ENCODE measurements at places on chromosomes 5 and 9.

GRCh38 chr5:38677636-38678035 is 121.2 kb upstream of the LIFR start:
- no peak for DNase-seq

- no peak for DNase-seq
Observed at GRCh38 chr9:75876999-75877640, 13.4 kb upstream of the PCSK5 start.

GRCh38 chr9:37675661-37676060 is 24.9 kb downstream of the FRMPD1 start:
- DNase-seq, result no peak

- DNase-seq, result no peak
Observed at GRCh38 chr5:167816354-167816753, 475.1 kb upstream of the WWC1 start.

GRCh38 chr5:165086465-165086864 is 1581.0 kb downstream of the MAT2B start:
- no peak for DNase-seq

- no peak for DNase-seq
Observed at GRCh38 chr5:68898951-68899471, 194.8 kb upstream of the SLC30A5 start.

DNA sequence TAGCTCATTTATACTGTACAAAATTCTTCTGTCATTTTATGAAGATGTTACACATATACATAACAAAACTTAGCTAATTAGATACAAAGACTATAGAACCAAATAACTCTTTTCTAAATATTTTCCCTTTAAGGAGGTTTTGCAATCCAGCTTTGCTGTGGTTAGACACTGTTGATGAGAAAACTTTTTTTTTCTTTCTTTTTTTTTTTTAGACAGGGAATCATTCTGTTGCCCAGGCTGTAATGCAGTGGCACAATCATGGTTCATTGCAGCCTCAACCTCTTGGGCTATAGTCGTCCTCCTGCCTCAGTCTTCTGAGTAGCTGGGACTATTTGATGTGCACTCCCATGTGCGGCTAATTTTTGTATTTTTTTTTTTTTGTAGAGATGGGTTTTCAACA is 38.5 kb upstream of the CDKN2B start:
- no peak for DNase-seq

- no peak for DNase-seq
Observed at GRCh38 chr9:110750272-110750671, 81.7 kb downstream of the MUSK start.

DNA sequence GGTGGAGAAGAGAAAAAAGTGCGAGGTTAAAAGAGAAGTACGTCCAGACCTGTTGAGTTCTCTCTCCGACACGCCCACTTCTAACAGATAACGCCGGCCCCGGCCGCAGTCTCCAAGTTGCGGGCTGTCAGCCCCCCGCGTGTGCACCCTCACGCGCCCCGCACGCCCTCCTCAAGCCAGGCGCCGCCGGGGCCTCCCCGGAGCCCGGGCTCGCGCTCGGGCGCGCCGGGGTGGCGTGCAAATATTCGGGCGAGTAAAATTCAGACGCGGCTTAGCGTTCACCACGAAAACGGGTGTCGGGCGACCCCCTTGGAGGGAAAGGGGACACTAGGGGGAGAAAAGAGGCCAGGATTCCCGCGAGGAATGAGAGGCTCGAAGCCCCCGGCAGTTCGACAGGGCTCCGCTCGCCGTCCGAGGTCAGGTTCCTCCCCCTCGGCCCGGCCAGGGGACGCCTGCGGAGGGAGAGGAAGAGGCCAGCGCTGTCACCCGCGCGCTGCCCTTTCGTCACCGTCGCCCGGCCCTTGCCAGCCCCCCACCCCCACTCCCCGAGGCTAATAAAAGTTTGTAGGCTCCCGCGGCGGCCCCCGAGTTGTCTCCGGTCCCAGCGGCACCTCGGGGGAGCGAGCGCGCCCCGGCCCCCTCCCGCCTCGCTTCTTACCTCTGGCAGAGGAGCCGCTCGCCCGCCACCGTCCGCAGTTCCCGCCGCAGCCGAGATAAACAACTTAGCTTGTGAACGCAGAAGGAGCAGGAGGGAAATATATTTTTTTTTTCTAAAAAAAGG is 743 bp downstream of the NR3C1 start:
- DNase-seq, result peak; percentile 63

DNA sequence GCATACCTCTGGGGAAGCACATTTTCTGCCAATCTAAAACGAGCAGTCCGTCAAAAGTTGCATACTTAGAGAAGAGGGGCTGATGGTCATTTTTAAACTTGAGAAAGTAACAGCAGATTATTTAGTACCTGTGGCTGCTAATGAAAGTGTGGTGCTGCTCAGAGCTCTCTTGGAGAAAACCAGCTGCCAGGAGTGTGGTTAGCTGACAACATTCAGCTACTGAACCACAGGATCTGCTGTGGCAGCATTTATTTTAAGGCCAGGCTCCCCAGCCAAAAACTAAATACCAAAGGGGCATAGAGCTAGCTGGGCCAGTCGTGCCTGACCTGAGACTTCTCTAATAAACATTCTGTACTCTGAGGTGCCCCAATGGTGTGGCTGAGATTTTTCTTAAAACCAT is 203.6 kb downstream of the EDIL3 start:
- no peak for DNase-seq

DNA sequence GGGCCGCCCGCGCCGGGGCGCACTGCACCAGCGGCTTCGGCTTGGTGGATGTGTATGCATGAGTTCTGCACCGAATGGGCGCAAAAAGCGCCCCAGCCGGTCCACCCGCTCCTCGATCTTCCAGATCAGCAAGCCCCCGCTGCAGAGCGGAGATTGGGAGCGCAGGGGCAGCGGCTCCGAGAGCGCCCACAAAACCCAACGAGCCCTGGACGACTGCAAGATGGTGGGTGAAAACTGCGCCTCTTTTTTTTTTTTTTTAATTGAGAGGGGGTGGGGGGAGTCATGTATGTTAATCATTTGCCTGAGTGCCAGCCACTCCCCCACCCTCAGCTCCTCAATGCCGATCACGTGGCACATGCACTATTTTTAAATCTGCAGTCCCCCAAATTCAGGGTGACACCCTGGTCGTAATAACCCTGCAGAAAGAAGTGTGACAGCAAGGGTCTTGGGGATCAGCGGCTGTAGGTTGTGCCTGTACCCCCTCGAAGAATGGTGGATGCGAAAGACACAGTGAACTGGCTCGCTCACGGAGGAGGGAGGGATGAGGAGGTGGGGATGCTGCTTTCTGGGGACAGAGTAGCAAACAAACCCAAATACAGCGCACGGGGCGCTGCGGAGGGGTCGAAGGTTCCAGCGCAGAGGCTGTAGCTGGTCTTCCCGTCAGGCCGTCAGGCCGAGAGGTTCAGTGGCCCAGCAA is 900 bp downstream of the RGS7BP start:
- DNase-seq, result no peak

DNA sequence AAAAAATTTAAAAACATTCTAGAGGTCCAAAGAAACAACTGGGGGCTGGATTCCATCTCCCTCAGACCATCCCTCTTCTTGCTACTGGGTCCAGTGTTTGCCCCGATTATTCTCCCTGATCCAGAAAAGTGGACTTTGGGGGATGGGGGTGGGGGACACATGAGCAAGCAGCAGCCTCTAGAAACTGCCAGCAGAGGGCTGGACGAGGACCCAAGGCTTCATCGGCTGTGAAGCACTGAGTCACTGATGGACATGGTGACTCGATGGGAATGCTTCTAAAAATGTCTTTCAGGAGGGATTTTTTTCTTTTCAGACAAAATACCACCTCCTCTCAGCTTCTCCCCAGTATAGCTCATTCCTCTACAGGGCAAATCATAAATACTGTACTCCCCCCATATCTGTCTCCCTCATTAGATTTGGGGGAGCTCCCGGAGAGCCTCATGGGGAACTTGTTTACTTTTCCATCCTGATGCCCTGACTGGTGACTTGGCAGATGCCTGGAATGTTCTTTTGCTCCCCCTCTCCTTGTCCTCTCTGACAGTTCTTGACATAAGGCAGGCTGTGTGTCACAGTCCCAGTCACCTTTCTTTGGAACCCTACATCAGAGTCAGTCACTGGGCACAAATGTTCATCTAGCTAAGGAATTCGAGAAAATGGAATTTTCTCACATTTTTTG is 67.2 kb upstream of the STC2 start:
- DNase-seq, result no peak

- no peak for DNase-seq
Observed at GRCh38 chr9:136572003-136572827, 26.4 kb upstream of the NOTCH1 start.

GRCh38 chr5:62974623-62975022 is 396.0 kb downstream of the LRRC70 start:
- no peak for DNase-seq

GRCh38 chr9:89648247-89649000 is 43.6 kb downstream of the GADD45G start:
- no peak for DNase-seq

GRCh38 chr5:144467792-144468191 is 297.1 kb downstream of the KCTD16 start:
- no peak for DNase-seq

GRCh38 chr5:72112389-72112788 is 5.1 kb downstream of the MAP1B start:
- no peak for DNase-seq

- no peak for DNase-seq
Observed at GRCh38 chr5:27242258-27242626, 203.9 kb upstream of the CDH9 start.

- no peak for DNase-seq
Observed at GRCh38 chr5:144297081-144297480, 126.4 kb downstream of the KCTD16 start.

DNA sequence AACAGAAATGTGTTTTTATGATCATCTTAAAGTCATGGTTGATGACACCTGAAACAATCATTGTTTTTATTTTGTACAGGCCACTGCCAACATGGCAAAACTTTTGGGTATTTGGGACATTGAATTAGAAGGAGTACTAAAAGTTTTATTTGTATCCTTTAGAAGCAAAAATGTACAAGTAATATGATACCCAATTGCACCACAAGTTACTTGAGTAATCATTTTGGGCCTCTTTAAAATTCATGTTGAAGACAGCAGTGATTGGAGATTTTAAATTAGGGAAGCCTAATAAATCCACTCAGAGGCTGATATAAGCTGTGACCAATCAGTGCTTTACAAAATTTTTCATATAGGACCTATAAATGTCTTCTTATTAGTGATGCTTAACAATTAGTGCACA is 212.9 kb downstream of the MARCHF11 start:
- no peak for DNase-seq

GRCh38 chr9:135403733-135404450 is 75.7 kb upstream of the PPP1R26 start:
- DNase-seq, result no peak

GRCh38 chr5:91898898-91899297 is 515.8 kb upstream of the ARRDC3 start:
- DNase-seq, result no peak

- no peak for DNase-seq
Observed at GRCh38 chr5:5126444-5126843, 13.7 kb upstream of the ADAMTS16 start.

GRCh38 chr5:149456597-149457392 is 77.7 kb upstream of the IL17B start:
- no peak for DNase-seq

GRCh38 chr5:126104951-126105350 is 318.3 kb upstream of the GRAMD2B start:
- no peak for DNase-seq

- no peak for DNase-seq
Observed at GRCh38 chr9:113785334-113785733, 90.8 kb upstream of the ZNF618 start.

GRCh38 chr5:80925931-80926330 is 34.2 kb upstream of the RASGRF2 start:
- DNase-seq, result no peak

GRCh38 chr9:19631181-19631580 is 157.7 kb downstream of the SLC24A2 start:
- DNase-seq, result no peak

GRCh38 chr5:52897238-52897614 is 91.9 kb upstream of the ITGA2 start:
- DNase-seq, result no peak

DNA sequence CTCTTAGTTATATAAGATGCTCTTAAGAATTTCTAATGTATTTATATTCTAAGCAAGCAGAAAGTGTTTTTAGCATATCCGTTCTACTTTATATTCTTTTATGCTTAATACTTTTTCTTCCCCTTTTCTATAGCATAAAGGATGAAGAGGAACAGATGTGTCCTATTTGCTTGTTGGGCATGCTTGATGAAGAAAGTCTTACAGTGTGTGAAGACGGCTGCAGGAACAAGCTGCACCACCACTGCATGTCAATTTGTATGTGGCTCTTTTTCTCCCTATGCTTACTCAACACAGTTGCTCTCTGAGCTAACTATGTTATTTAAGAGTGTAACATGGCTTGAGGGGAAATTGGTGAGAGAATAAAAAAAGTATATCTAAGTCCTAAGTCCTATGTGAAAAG is 37.6 kb upstream of the SETD9 start:
- DNase-seq, result no peak

GRCh38 chr5:55226934-55227663 is at the start of gene MCIDAS:
TSS of gene MCIDAS (minus strand) at chr5:55227315. CDS start at chr5:55227138, 177 bp downstream.
- no peak for DNase-seq

GRCh38 chr9:97220894-97221477 is 86.5 kb upstream of the CCDC180 start:
- DNase-seq, result no peak

- DNase-seq, result no peak
Observed at GRCh38 chr5:151870820-151871219, 53.8 kb downstream of the GLRA1 start.

GRCh38 chr5:156949424-156949823 is 13.6 kb downstream of the TIMD4 start:
- no peak for DNase-seq

DNA sequence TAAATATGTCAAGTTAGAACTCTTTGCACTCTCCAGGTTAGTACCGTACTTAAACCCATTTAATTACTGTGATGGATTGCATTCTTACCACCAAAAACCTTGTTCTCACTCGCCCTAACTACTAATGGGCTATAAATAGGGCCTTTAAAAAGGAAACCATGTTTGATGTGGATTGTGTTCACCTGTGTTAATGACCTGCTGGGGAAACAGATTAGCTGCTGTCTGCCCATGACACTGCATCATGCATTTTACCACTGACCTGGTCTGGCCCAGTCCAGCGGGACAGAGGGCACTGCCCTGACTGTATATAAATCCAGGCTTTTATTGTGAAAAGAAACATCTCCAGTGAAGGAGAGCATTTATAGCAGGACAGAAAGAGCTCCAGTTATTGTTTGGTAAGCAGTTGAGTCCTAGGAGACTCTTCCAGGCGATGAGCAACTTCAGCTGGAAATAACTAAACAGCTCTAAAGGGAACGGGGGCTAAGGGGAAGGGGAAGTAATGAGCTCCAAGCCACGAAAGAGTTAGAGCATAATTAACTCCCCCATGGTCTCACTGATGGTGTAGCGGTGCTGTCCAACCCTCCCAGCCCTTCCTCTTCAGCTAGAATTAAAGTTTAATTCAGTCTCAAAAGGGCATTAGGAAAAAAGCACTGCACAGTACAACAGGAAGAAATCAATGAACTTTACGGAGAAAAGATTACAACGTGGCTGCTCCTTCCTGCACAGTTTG is 303.1 kb downstream of the ENC1 start:
- no peak for DNase-seq

All from hematopoietic multipotent progenitor cell (in vitro differentiated cells).